Midbrain (tissue), 1 donor: ENCODE measurements at places on chromosomes 13 and 19.

GRCh38 chr19:31600731-31601295, 251.6 kb upstream of the TSHZ3 start:
- no peak for DNase-seq

DNA sequence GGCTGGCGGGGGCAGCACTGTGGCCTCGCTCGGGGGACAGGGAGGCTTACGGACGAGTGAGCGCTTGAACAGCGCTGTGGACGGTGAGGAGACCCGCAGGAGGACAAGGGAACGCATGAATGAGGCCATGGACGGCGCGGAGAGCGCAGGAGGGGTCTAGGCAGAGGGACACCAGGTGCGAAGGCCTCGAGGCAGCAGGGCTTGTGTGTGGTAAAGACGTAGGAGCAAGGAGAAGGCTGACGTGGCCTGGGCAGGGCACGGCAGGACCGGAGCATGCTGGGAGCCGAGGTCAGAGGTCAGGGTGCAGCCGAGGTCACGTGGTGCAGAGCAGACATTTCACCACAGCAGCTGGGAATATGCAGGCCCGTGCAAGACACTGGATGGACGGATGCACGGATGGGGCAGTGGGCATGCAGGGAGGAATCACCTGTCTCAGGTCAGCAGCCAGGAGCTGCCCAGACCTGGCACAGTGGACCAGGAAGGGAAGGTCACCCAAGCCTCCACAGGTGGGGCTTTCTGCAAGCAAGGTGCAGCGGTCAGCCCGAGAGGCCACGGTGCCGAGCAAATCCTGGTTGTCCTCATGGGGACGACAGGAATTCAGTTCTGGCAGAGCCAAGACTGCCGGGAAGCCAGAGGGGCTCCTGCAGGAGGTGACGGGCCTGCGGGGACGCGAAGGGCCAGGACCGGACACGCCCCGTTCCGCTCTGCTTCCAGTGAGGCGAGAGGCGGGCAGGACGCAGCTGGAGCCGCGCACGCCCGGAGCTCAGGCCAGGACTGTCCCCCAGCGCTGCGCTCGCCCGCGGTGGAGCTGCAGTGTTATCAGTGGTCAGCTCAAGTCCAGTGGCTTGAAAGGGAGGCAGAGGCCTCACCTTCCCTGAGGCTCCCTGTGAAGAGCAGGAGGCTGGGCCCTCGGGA, 72.2 kb downstream of the RASA3 start:
- DNase-seq = no peak

- DNase-seq = no peak
These were observed 86.5 kb downstream of the TNFSF11 start for GRCh38 chr13:42660333-42660965.

GRCh38 chr19:13102666-13103580, at the start of gene LYL1:
Gene LYL1, minus strand, starts transcription at chr19:13102858. Its CDS starts 1,687 bp downstream, at chr19:13101171.
- DNase-seq = no peak

GRCh38 chr13:46383383-46383782, 3.7 kb downstream of the RUBCNL start:
- DNase-seq = no peak

DNA sequence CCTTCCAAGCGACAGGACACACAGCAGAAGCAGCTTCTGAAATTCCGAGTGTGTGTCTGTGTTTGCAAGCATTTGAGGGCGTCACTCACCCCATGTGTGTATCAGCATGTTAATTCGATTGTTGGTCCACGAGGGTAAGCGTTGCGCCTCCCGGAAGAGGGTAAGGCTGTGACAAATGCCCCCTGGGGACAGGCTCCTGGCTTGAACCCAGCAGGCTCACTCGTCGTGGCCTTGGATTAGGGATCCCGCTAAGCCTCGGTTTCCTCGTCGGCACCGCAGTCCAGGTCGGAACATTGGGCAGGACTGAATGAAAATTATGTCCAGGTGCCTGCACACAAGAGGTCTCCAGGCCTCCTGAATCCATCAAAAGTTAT, 606 bp upstream of the STXBP2 start:
- DNase-seq = no peak

GRCh38 chr13:24748061-24748400, 15.9 kb upstream of the RNF17 start:
- DNase-seq = no peak

DNA sequence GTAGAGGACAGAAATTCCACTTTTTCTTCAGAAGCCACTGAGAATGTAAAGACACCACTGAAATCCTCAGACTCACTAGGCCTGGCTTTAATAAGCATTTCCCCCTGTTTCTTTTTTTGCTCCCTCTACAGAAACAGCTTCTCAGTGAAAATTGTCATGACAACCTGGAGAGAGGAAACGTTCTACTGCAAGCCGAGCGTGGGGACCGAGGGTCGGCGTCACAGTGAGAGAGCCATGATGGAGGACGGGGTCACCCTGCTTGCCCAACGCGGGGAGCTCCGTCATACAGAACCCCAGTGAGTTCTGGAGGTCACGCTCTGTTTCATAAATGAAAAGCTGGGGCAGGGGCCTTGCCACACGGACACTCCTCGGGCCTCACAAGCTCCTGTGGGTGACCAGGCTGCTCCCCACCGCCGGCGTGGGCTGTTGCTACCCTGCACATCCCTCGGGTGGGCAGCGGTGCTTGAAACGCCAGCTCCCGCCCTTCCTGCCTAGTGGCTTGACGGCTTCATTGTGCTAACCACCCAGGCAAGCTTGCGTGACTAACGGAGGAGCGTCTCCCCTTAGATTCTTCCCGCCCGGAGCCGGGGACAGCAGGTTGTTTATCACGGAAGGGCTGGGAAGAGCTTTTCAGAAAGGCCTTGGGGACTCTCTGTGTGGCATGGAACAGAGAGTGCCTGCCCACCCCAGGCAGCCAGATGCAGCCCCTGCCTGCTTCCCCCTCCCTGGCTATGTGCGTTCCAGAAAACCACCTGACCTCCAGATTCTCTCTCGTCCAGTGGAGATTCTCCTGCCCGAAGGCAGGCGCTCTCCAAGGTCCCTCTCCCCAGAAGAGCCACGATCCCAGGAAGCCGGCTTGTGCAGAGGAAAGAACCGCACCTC, 153.6 kb downstream of the KATNAL1 start:
- DNase-seq = no peak

DNA sequence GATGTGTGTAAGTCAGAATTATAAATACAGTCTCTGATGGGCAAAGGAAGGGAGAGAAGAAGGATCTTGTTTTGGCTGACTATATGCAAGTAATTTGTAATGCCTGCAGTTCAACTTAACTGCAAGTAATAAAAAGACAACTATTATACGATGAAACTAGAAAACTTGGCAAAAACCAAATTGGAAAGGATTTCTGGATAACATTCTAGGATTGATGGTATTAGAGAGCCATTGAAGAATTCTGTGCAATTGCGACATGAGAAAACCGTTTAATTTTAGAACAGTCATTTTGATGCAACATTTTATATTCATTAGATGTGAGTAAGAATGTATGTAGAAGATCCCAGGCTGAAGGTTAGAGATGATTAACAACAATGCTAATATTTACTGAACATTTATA, 1334.1 kb downstream of the EFNB2 start:
- DNase-seq = no peak

GRCh38 chr13:96071504-96071903, 18.3 kb upstream of the UGGT2 start:
- DNase-seq = no peak

DNA sequence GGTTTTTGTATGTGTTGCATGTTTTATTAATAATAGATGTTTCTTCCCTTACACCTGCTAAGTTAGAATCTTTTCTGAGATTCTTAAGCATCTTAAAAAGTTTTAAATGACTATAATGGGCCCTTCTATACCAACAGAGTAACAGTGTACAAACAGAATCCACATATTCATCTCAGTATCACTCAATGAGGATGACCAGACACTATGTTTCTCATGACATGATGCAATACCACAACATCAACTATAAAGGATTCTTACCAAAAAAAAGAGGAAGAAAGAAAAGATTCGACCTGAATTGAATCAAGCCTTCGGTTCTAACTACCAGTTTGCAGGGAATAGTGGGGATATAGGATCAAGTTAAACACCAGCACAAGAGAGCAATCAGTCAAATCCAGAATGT, 56.5 kb downstream of the INTS6 start:
- no peak for DNase-seq

DNA sequence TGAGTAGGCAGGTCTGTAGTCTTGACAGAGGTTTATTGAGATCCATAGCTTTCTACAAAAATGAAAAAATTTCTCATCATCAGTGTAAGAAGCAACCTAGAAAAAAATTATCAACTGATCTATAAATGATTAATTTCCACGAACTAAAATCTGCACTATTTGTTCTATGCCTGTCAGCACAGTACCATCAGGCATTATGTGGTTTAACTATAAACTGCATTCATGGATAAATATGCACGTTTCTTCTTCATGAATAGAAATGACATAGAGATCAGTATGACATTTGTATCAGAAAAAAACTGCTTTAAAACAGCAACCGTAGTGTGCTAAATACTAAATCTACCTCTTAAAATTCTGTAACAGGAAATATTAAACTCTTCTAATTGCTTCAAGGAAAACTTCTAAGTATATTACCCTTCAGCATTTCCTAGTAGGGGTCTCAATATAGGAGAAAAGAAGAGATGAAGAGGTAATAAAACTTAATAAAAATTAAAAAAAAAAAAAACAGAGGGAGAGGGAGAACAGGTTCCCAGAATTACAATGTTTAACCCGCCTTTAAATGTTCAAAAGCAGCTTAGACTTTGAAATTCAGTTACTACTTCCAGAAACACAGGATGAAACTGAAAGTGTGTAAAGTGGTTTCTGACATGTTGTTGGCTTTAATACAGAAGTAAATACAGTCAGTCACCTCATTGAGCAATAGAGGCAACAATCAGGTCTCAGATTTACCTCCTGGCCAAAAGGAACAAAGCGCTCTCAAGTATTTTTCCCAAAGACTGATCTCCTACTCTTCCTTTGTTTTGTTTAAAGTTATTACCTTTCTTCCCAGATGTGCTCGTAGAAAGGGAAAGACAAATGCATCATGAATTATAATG, 144.4 kb downstream of the DIAPH3 start:
- no peak for DNase-seq

DNA sequence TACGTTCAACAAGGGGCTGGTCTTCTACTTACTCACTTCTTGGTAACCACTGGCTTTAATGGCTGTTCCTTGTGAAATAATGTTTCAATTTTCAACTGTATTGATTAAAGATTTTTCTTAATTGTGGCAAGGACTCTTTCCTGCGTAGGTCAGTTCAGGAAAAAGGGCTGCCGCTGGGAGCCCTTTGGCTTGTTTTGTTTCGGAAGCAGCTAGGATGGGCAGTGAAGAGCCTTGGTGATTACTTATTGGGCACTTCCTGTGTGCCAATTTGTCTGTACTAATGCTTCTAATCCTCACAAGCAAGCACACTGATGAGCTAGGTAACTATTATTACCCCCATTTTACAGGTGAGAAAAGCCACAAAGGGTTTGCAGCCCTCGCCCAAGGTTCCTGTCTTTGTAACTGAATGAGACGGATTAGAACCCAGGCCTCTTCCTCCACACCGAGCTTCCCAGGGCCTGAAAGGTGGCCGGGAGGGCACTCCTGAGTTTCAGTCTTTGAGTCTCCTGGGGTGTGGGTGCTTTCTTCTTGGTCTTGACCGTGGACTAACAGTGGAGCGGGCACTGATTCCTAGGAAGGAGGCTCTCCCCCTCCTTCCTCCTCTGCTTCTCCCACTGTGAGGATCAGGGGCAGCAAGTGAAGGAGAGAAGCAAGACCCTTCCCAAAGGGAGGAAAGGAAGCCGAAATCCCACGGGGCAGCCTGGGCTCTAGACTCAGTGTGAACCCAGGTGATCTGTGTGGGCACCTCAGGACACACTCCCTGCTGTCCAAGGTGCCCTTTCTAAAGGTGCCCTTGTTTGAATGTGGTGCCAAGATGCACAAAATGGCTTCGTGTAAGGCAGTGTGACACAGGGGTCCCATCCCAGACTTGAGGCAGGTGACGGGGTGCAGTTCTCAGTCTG, 3.7 kb downstream of the COL4A2 start:
- DNase-seq = no peak

DNA sequence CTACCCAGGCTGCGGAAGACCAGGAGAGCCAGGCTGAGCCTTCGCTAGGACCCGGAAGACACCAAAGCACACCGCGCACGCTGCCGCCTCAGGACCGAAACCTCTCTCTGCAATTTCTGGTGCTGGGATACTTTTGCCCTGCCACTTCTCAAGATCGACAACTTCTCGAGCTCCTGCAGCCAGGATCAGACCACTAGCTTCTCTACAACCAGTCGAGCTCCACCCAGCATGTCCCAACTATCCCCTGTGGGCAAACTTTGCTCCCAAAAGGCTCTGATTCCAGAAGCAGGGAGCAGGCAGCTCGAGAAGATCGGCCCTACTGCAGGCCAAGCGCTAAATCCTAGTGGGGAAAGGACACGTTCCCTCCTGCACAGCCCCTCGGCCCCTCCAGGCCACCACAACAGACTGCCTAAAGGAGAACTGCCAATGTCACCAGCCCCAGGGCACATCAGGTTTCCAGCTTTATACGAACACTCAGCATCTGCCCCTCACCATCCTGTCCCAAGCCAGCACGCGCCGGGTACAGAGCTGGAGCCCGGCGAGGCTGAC, 979 bp downstream of the AKAP8 start:
- DNase-seq = peak; percentile 27

DNA sequence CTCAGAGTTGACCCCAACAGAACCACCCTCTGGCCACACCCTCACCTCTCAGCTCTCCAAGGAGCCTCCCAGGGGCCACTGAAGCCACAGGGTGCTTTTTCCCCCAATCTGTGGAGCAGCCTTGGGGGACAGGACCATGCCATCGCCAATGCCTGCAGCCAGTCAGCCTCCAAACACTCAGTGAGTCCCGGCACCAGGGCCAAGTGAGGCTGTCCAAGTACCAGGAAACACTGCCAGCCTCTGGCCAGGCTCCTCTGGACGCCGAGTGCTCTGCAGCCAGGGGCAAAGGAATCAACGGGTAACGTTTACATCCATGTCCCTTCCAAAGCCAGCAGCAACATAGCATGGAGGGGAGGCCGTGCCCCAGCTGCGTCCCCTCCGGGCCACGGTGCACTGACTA, 9.5 kb upstream of the COMP start:
- peak; percentile 12 for DNase-seq

DNA sequence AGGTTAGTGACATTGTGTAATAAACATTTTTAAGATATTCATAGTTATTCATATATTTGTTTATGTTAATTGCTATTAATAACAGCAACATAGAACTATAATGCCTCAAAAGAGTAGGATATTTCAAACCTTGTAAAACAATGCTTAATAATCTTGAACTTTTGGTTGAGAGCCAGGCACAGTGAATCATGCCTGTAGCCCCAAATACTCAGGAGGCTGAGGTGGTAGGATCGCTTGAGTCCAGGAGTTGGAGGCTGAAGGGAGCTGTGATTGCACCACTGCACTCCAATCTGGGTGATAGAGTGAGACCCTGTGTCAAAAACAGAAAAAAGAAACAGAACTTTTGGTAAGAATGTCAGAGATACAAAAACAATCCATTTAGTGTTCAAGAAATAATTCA, 213.9 kb upstream of the SLITRK1 start:
- DNase-seq = no peak

GRCh38 chr19:44010468-44010867, 7.7 kb downstream of the ZNF230 start:
- no peak for DNase-seq

- no peak for DNase-seq
These were observed 10.1 kb downstream of the TTYH1 start for GRCh38 chr19:54425382-54425723.

GRCh38 chr13:94683409-94683808, 28.9 kb downstream of the SOX21 start:
- no peak for DNase-seq

GRCh38 chr13:79912403-79912802, 428.5 kb downstream of the SPRY2 start:
- DNase-seq = no peak
